WTC11 (cell line): ENCODE measurements at places on chromosomes 13 and 19. TPM values are rescaled to one million over a fixed set of nuclear protein-coding genes. Genes with fewer than 3 reads are reported as not detected.

Gene KLK15
- not detected in 3 replicates for total RNA-seq

Gene PRODH2
- 0.14 TPM in 1 of 3 replicates, not detected in the others for total RNA-seq

Gene AKAP8L
- total RNA-seq: 184 to 231 TPM (median 184 TPM) in 3 replicates

Gene ZNF792
- total RNA-seq: 6.6 to 12.9 TPM (median 8.0 TPM) in 3 replicates

Gene MICU2
- 33.8 to 35.0 TPM (median 34.4 TPM) in 3 replicates for total RNA-seq

Gene RAB3A
- 12.2 to 14.7 TPM (median 14.6 TPM) in 3 replicates for total RNA-seq

Gene RGL3
- total RNA-seq: 69.0 to 88.3 TPM (median 86.0 TPM) in 3 replicates

Gene S1PR5
- 3.8 to 5.4 TPM (median 4.1 TPM) in 3 replicates for total RNA-seq

DNA sequence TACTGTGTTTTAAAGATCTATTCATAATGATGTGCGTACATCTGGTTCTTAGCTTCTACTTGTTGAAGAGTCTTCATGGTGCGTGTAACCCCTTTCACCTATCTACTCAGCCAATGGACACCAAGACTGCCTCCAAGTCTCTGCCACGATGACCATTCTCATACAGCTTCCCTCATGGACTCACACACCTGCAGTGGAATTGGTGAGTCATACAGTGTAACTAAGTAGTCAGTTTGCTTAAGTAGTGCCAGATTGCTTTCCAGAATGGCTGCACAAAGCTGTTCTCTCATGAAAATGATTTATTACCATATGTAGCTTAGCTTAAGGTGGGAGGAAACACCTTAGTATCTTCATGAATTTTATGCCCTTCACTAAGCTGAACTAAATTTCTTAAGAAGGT lies 112.3 kb downstream of the AKAP11 start:
- DNase-seq: no peak

DNA sequence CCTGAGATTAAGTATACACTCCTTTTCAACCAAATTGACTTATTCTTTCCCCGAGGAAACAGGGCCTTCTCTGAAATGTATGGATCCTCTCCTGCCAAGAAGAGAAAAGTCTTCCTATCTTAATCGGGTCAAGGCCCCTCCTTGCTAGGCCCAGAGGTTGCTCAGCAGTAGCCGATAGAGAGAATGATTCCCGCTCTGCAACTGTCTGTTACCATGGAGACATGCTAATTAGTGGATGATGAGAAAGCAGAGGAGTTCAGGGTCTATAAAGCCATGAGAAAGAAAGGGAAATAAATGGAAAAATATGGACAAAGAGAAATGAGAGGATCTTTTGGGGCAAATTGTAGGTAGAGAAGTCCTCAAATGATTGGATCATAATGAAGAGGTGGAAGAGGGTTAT lies 103.5 kb downstream of the POU4F1 start:
- DNase-seq: no peak

DNA sequence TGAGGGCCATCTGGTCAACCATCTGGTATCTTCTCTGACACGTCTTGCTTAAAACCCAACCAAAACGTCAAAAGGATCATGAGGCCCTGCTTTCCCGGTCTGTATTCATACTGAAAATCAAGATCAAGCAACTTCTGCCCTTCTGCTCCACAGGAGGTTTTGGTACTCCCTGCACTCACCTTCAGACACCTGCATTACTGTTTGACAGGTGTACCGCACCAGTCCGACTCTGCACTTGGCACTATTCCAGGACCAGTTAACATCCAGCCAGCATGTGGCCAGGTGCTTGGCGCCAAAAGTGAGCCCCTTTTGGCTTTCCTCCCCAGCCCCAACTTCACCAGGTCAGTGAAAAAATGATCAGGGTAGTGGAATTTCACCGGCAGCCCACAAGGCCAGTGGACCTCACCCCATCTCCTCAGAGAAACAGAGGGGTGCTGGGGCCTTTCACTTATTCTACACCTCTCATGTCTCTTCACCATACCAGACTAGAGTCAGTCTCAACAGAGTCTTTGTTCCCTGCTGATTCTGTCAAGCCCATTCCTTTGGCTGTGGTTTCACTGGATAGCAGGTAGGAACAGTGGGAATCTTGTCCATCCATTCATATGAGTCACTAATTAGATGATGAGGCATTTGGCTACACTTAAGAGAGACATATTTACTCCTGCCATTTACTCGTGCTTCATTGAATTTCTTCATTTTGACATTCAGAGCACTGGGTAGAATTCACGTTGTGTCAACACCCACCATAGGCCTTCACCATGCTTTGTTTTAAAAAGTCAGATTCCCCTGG lies 85.3 kb downstream of the ZNF726 start:
- DNase-seq: no peak

DNA sequence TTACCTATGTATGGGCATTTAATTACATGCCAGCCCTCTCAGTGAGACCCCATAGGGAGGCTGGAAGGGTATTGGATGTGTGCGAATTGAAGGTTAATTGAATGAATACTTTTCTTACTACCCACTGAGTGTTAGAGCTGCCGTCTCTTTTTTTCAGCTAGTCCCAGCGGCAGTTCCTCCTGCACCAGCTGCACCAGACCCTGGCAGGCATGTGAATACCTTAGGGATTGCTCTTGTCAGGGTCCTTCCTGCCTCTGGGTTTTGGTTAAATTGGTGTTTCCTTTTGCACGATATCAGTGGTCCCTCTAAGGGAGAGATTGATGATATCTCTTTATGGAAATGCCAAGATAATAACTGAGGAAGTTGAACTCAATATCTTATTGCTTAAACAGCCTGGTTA lies 9.8 kb upstream of the CXCL17 start:
- no peak for DNase-seq

- no peak for DNase-seq
These were observed 1520.0 kb upstream of the SLC10A2 start for GRCh38 chr13:104586051-104586746.

GRCh38 chr13:50406831-50407230 lies 391.6 kb downstream of the KCNRG start:
- DNase-seq: no peak

GRCh38 chr13:89554801-89555200 lies 1792.7 kb upstream of the MIR17HG start:
- DNase-seq: no peak

DNA sequence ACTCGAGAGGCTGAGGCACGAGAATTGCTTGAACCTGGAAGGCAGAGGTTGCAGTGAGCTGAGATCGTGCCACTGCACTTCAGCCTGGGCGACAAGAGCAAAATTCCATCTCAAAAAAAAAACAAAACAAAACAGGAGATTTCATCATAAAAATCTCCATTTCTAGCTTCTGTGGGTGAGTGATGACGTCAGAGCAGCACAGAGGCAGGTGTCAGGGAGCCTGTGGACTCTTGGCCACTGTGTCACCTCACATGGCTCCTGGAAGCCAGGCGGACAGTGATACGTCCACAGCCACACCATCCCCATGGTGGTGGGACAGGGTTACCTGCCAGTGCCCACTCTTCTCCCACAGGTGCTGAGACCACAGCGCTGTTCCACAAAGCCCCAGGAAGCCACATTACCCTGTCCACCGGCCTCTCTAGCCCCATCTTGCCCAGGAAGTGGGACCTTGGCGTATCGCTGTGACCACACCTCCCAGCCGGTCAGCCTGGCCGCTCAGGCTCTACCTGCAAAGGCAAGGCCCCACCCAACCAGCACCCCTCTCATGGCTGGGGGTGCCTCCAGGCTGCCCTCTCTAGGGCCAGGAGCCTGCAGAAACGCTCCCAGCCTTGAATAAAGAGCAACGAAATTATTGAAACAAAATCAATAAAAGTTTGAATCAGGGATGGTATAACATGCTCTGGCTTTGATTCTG lies 2.5 kb upstream of the FXYD3 start:
- peak; percentile 56 for DNase-seq

GRCh38 chr19:58042495-58043340 lies 8.9 kb downstream of the ZSCAN1 start:
- DNase-seq: peak; percentile 94

- peak; percentile 81 for DNase-seq
These were observed 2.2 kb upstream of the ZNF665 start for GRCh38 chr19:53195265-53195903.

GRCh38 chr13:48561466-48562235 lies 28.8 kb upstream of the RCBTB2 start:
- no peak for DNase-seq

- DNase-seq: no peak
These were observed 265.0 kb downstream of the PCDH9 start for GRCh38 chr13:66965181-66965580.
